ENCODE measurements at places on chromosomes 3 and 15.

DNA sequence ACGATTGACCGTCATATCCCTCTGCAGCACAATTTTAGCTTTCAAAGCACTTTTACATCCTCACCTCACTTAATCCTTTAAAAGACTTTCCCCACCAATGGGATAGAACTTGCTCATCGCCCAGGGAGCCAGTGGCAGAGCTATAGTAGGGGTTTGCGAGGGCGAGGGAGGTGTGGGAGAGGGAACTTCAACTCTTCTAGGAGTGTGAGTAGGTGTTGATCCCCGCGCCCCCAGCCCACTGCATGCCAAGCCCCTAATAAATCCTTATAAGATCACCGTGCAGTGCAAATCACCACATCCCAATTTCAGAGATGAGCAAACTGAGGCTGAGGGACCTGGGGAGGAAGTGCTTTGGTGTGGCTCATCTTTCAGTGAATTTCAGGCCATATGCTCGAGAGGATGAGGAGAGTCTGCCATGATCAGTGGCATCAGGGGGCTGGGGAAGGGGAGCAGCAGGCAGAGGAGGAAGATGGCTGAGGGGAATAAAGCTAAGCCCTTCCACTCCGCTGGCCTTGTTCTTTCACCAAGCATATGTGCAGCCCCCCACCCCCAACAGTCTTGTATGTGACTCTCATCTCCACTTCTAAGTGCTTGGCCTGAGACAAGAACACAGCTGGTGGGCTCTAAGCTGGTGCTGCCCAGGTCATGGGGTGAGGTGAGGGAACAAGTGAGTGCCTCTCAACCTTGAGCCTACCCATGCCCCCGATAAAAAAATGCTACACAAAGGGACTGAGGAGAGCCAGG lies 5.1 kb downstream of the INSYN1 start:
- DNase-seq = no peak

DNA sequence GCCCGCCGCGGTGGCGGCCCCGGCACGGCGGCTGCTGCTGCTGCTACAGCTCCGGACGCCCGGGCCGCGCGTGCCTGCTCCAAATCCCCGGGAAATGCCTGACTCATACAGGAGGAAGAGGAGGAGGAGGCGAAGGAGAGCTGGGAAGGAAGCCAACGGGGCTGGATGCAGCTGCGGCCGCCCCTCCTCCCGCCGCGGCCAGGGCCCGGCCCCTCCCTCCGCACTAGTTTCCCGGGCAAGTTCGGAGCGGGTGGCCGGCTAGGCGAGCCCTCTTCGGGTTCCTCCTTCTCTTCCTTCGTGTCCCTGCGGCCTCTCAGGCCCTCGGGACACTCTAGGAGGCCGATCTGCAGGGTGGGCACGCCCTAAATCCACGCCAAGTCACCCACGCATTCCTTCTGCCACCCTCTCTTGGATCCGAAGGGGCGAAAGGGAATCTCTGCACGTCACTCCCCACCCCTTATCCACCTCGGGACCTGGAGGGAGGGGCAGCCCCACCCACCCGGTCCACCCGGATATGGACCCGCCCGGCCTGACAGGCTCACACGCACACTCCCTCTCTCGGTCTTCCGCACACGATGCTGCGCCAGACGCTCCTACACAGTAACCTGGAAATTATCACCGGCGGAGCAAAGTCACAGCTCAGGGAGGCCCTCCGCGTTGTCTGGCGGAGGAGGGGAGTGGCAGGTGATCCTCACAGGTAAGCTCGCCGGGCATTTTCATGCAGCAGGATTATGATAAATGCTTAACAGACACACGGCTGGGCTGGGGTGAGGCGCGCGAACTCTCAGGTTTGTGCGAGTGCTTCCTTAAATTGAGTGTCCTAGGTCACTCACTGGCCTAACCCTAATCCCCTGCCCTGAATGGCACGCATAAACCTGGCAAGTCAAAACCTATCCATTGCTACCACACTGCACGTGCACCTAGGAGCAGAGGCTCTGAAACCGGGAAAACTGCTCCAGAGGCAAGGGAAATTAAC lies at the start of the genes OSBPL10 and ZNF860:
Gene OSBPL10 (minus strand): TSS at position 57 of the 976 bp plus-strand sequence. CDS start 83 bp downstream, outside the sequence.
Gene ZNF860 (plus strand): TSS at position 545 of the 976 bp plus-strand sequence. CDS start 7,330 bp downstream, outside the sequence.
- DNase-seq = peak; percentile 95

- DNase-seq = peak; percentile 60
Measured at GRCh38 chr3:152574461-152575079, 260.4 kb upstream of the P2RY1 start.

GRCh38 chr15:32859251-32859650 lies 141.4 kb downstream of the GREM1 start:
- no peak for DNase-seq

- DNase-seq = no peak
Measured at GRCh38 chr15:91268510-91268909, 168.5 kb downstream of the SV2B start.

DNA sequence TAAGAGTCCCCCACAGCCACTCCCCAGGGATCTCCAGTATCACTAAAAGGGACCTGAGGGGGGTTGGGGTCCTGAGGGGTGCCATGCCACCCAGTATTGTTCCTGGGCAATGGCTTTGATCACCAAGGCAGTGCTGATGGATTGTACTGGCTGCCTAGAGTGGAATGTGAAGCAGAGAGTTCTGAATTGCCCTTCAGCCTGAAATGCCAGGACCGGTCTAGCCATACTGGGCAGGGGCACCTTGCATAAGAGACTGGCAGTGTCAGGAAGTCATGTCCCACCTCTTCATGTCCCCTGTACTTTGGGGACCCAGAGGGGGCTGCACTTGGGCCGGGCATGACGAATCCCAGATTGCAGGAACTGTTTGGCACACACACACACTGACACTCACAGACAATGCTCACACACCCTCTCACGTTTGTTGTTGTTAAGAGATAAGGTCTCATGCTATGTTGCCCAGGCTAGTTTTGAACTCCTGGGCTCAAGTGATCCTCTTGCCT lies 4.5 kb upstream of the TKT start:
- no peak for DNase-seq

GRCh38 chr3:133675631-133676335 lies 14.0 kb upstream of the TOPBP1 start:
- no peak for DNase-seq

GRCh38 chr15:35440265-35440664 lies 105.7 kb downstream of the DPH6 start:
- DNase-seq = no peak

DNA sequence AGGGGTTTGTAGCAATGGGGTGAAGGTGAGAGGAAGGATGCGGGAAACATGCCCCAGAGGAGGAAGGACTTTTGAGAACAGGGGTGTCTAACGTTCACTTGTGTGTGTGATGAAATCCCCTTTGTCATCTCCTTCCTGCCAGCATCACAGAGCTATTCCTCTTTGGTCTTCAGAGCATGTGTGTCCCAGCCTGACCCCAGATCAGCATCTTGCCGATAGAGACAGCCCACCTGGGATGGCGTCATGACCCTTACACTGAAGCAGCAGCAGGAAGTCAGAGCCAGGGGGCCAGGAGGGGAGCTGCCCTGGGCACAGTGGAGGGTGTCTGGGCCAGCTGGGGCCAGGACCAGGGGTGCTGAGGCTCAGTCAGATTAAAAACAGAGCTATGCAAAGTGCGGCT lies 29.9 kb upstream of the GRIP2 start:
- DNase-seq = no peak

- peak; percentile 92 for DNase-seq
Measured at GRCh38 chr3:59502806-59503205, 453.0 kb upstream of the CFAP20DC start.

DNA sequence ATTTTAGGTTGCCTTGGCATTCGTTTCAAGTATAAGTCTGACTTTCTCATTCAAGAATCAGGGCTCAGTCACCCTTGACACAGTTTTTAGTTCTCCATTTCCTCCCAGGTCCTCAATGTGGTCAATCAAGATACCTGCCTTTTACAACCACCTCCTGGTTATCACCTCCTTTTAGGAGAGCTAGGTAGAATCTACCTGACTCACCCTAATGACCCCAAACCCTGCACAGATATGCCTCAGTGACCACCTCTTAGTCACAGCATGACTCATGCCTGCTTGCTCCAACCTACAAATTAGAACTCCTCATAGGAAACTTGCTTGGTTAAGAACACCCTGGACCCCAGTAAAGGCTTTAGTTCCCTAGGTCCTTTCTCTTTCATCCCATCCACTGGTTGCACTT lies 22.5 kb downstream of the DMXL2 start:
- peak; percentile 86 for DNase-seq

DNA sequence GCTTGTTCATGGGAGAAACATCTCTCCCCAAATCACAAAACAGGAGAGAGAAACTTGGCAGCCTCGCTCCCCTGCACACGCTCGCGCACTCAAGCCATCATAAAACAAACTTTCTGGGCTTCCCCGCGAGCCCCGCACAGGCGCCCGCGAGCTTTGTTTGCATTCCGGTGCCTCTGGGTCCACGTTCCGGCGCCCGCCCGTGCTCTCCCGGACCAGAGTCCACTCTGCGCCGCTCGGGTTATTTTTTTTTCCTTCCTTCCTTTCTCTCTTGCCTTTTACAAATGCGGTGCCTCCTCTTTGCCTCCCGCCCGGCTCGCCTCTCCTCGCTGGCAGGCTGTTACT lies 363 bp downstream of the MAGI1 start:
- no peak for DNase-seq

DNA sequence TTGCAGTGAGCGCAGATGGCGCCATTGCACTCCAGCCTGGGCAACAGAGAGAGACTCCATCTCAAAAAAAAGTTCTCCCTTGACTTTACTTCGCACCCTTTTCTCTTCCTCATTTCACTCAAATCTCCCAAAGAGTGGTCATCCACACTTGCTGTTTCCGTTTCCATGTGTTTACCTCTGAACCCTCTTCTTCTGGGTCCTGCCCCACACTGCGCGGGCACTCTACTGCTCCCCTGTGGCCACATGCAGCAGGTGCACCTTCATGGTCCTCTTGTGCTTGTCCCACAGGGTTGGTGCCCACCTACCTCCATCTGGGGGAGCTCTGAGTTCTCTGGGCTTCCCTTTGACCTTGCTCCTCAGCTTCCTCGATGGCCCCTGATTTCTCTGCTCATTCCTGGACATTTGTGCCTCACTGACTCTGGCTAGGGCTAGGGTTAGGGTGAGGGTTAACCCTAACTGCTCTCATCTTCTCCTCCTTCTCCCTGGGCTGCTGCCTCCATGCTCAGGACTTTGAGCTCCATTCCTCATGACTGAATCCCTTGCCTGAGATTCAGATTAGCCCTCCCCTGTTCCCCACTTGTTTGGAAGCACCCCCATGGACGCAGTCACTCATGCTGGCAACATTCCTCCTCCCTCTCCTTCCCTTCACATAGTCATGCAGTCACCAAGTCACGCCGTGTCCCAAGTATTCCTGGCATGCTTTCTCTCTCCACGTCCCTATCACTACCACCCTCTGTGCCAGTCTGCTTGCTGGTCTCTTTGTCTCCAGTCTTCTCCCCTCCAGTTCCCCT lies 26.6 kb upstream of the KY start:
- no peak for DNase-seq

GRCh38 chr3:129533406-129533805 lies 5.0 kb downstream of the RHO start:
- DNase-seq = no peak

DNA sequence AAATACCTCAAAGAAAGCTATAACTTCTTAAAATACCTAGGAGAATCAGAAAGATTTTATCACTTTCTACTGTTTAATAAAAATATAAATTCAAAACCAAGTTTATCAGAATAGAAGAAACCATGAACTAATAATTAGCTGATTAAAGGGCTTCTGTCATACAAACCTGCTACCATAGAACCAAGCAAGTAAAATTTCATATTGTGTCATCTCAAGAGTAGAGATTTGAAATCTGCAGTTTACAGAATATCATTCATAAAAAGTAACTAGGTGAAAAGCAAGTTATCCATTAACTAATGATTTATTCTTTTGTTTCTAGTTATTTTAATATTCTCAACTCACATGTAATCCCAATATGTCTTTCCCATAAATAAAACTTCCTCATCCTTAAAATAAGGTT lies 36.8 kb upstream of the XXYLT1 start:
- DNase-seq = no peak

- DNase-seq = no peak
Measured at GRCh38 chr3:112119962-112120836, 12.8 kb downstream of the GCSAM start.

DNA sequence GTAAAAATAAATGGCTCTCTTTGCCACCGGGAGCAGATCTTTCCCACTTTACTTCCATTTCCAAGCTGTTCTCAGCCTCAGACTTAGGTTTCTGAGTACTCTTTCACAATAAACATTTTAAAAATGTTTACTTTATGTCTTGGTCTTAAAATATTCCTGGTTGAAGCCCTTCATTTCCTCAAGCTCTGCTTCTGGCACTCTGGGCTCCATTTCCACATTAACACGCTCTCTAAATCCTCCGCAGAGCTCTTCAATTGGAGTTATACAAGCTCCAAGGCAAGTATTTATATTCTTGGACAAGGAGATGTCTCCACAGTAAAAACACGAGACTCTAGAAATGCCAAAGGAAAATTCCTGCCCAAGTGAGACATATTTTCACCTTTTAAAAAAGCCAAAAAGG lies 169.3 kb downstream of the GREM1 start:
- DNase-seq = no peak

DNA sequence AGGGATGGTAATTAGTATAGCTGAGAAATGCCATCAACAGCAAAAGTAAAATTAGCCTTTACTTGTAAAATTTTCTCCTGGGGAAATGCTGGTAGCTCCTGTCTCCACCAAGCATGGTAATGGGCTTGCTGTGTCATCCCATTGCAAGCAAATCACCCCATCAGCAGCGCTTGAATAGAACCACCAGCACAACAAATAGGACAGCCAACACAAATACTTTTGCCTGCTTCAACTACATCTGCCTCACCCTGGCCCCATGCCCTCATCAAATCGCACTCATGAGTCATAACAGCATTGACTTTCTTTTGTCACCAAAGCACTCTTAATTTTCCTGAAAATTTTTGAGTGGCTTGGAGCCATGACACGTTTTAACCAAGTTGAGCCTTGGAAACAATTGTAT lies 52.6 kb downstream of the ERC2 start:
- peak; percentile 3 for DNase-seq

DNA sequence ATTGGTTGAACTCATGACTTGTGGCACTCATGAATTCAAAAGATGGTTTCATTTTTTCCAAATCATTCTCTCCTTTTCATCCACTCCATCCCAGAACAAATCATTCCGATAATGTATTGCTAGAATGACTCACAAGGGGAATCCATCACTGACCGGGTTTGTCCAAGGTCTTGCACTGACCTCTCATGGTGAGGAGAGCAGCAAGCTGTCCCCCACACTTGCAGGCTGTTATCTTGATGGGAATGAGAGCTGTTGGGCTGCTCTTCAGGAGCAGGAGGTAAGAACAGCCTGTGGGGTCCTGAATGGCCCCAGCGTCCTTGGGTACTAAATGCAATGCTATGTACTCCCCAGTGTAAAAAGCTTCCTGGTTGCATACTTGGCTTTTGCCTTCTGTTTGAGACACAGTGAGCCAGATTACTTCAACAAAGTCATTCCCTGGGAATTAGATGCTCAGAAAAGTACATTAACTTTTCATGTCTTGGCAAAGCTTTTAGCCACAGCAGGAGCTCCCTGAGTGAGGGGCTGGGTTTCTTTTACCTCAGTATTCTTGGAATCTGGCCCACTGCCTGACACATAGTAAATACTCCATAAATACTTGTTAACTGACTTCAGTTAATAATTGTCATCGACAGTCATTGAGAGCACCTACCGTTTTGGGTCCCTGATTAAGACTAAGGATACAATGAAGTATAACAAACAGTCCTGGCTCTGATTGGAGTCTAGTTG lies 24.1 kb downstream of the CCNL1 start:
- peak; percentile 56 for DNase-seq
